ENCODE measurements at places on chromosomes 16 and 17.

- no peak for DNase-seq
These were observed 4.6 kb downstream of the CARMIL2 start for GRCh38 chr16:67649494-67649931.

DNA sequence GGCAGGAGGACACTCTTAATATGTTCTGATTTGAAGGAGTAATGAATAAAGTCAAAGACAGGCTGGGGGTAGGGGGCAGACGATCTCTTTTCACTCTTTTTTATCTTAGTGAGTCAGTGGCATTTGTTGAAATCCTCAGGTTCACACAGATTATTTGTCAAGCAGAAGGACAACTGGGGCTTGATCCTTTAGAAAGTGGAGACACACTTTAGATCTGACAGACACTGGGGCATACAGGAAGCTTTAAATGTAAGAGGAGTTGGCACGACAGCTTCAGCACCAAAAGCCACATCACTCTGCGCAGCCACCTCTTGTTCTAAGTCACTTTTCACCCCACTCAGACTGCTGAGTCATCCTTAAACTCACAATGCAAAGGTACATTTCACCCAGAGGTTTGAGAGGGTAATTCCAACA is 121.5 kb downstream of the STXBP4 start:
- DNase-seq = peak; percentile 36

GRCh38 chr17:12097326-12097725 is 76.6 kb downstream of the MAP2K4 start:
- no peak for DNase-seq

DNA sequence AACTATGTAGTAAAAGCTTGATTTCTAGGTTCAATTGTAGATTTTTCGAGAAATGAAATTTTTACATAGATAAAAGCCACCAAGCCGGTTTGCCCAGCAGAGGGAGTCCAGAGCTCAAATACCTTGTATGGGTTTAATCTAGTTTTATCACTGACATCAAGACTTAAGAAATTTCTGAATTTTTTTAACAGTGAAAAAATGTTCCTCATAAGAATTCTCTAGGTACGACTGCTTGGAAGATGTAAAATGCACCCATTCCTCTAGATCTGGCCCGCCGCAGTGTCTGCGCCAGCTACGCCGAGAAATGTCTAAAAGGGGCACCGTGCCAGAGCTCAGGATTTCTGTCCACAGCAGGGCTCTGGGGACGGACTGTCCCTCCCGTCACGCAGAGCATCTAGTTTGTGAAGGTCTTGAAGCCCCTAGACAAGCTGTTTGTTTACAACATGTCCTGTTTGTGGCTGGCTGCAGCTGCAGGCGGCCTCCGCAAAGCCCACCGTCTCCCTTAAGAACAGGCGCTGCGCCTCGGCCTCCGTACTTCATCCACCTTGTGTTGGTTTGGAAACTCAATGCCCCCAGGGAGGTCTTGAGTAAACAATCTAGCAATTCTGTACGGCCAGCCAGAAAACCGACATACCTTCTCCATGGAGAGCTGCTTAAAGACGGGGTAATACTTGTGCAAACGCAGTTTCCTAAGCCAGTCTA is 24.8 kb downstream of the MAP1LC3B start:
- DNase-seq = no peak

- no peak for DNase-seq
These were observed 15.7 kb upstream of the ALDOA start for GRCh38 chr16:30049871-30050270.

- DNase-seq = peak; percentile 70
These were observed 50.9 kb upstream of the CPNE2 start for GRCh38 chr16:57041182-57042156.

- no peak for DNase-seq
These were observed 53.3 kb upstream of the BCAR1 start for GRCh38 chr16:75304521-75305363.

DNA sequence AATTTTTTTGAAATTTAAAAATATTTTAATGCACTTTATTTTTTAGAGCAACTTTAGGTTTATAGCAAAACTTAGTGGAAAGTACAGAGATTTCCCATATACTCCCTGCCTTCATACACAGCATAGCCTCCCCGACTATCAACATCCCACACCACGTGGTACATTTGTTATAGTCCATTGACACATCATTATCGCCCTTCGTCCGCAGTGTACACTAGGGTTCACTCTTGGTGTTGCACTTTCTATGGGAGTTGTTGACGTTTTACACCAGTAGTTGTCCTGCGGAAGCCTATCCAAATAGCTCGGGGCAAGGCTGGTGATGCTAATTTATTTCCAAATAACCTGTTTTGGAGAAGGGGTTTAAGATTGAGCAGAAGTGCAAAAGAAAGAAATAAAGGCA is 52.6 kb downstream of the MYH3 start:
- no peak for DNase-seq

DNA sequence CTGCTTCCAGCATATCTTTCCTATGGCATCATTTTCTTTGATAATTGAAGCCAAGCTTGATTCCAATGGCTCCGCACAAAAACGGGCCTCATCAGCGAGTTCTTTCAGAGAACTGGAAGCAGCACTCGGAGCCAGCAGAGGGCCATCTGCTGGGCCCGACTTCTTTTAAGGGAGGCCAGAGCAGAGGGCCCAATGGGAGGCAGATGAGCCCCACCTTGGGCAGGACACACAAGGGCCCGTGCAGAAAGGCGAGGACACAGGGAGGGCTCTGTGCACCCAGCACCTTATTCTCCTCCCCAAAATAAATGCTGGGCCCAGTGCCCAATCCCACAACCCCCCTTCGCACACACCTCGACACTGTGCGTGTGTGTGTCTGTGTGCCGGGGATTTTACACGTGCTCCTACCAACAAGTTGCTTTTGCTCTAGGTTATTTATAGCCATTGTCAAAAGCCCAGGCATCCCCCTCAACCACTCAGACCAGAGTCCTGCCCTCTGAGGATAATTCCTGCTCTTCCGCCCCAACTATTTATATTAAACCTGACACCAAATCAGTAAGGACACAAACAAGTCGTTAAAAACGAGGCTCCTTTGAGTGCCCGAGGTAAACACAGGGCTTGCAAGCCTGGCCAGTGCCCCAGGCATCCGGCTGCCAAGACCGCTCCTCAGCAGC is 6.8 kb downstream of the AXIN2 start:
- no peak for DNase-seq

DNA sequence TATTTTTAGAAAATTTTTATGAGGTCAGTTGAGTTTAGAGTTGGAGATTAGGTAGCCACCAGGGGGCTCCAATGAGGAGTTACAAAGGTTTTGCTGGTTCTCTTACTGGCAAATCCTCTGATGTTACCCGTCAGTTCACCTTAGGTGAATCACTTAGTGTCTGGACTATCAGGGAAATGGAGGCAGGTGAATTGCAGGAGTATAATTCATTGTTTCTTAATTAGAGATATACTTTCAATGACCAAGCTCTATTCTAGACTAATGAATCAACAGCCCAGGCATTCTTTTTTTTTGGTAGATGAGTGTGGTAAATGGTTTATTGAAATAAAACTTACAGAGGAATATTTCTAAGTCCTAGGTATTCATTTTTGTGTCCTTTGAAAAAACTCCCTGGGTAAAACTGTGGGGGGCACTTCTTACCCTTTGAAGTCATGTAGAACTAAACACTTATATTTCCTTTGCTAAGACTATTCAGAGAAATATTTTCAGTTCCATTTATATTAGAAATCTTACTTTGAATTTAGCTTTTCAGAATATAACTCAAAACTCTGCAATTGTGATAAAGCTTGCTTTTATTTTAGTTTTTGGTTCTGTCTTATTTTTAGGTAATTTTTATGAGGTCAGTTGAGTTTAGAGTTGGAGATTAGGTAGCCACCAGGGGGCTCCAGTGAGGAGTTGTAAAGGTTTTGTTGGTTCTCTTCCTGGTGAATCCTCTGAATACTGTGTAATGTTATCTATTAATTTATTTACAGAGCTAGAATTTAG is 17.7 kb downstream of the PSMD11 start:
- DNase-seq = no peak

DNA sequence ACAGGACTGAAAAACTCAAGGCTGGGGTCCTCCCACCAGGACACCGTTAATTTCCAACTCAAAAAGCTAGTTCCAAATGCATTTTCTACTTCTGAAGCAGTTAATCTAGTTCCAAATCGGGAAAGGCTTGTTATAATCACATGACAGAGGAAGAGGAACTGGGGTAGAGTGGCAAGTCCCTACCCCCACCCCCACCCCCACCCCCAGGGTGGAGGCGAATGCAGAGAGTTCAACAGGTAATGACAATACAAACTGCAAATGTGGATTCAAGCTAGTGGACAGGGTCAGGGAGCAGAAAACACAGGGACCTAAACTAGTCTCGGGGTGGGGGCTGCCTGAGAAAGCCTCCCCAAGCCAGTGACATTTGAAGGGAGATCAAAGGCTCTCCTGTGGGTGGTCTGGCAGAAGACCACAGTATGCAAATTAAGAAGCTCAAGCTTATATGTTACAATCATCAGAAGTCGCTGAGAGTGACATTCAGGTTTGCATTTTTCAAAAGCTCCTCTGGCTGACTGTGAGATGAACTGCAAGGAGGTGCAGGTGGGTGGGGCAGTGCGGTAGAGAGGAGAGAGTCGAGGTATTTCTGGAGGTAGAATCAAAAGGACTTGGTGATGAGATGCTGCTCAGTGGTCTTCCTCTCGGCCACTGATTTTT is 56.4 kb upstream of the SLC25A19 start:
- DNase-seq = peak; percentile 71

DNA sequence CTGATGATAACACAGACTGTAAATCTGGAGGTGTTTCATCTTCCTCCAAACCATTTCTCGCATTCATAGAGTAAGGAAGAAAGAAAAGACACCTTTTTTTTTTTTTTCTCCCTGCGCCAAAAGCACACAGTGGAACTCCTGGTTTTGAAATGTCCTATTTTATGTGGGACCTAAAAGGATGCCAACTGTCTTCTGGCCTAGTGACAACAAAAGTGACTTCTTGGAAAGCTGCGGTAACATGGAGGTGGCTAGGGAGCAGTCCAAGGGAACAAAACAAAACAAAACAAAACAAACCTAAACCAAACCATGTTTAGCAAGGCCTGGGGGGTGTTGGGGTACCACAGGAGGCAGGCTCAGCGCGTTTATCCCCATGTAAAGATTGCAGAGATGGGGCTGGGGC is 174.8 kb downstream of the XYLT1 start:
- DNase-seq = no peak

GRCh38 chr17:18328643-18329204 is 13.6 kb downstream of the SMCR8 start:
- DNase-seq = no peak
